ENCODE measurements at places on chromosomes 7 and 10. TPM values are rescaled to one million over a fixed set of nuclear protein-coding genes. Genes with fewer than 3 reads are reported as not detected.

- DNase-seq = no peak
Observed at GRCh38 chr7:43291789-43292188, 179.3 kb downstream of the HECW1 start.

DNA sequence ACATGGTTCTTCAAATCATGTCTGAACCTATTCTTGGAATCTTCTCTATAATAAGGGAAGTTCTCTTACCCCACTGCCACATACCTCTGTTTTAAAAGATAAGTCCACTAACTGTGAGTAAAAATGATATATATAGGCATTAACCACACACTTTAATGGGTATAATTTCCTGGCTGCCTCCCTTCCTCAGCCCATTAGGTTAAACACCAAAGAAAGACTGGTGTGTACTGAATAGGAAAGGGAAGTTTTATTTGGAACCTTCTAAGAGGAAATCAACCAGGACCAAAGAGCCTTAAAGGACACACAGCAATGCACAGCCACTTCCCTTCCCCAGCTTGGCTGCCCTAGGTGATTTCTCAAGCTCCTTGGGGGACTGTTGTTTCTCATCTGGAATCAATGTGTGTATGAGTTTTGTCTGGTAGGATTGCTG, 5.0 kb upstream of the WBP1L start:
- DNase-seq = no peak

DNA sequence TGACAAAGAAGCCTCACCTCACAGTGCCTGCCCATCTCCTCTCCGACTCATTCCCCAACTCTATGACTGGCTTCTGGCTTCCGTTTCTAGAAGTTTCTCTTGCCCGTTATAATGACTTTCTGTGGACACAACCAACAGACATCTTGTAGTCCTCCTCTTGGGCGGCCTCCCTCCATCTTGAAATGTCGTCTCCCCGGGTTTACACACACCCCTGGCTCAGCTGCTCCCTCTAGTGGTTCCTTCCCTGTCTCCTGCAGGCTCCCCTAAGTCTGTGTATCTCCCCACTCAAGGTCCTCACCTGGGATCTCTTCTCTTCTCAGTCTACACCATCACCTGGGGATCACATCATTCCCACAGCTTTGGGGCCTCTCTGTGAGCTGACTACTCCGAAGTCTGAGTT, 123.4 kb upstream of the NEBL start:
- no peak for DNase-seq

The OR2A2 gene
- polyA plus RNA-seq = not detected

All from left renal pelvis (tissue), 4 donors.